ENCODE measurements at places on chromosomes 1 and 21.

GRCh38 chr1:15683345-15684039 lies 628 bp upstream of the PLEKHM2 start:
- DNase-seq: no peak

DNA sequence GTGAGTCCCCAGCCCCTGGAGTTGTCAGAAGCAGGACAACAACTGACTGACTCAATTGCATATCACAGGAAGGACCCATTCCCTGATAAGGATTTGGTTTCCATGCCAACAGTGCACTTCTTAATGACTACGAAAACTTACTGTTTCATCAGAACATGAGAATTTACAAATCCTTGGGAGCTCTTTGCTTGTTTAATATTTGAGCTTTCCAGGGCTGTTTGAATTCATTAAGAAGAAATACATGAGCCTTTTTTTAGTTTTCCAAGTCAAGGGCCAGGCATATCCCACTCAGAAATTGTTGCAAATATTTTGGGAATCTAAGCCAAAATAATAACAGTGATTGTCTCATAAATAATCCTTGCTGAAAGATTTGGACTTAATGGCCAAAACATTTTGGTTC lies 27.2 kb upstream of the COL24A1 start:
- no peak for DNase-seq

GRCh38 chr1:226864311-226864710 lies 6.1 kb upstream of the PSEN2 start:
- no peak for DNase-seq

DNA sequence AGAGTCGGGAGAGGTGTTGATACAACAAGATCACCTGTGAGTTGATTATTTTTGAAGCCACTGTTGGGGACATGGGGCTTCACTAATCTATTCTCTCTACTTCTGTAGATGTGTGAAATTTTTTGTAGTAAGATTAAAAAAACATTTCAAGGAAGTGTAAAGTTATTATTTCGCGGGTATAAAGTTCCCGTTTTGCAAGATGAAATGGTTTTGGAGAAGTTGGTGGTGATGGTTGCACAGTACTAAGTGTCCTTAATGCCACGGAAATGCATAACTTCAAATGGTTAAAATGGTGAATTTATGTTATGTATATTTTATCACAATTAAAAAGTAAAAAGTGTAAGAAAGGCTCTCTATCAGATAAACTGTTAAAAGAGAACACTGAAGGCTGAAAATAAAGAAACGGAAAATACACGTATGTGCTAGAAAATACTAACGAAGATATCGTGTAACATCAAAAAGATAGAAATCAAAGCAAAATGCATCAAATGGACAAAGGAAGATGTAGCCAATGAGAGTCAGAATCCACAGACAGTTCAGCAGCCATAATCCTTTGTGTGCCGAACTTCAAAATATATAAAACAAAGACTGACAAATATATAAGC lies 2.9 kb upstream of the ITGB2 start:
- DNase-seq: no peak

DNA sequence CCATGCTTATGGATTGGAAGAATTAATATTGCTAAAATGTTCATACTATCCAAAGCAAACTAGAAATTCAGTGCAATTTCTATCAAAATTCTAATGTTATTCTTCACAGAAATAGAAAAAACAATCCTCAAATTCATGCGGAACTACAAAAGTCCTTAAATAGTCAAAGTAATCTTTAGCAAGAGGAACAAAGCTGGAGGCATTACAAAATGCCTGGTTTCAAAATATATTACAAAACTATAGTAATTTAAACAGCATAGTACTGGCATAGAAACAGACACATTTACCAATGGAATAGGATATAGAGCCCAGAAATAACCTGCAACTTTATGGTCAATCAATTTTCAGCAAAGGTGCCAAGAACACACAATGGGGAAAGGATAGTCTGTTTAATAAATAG lies 3.8 kb downstream of the CTSS start:
- no peak for DNase-seq

DNA sequence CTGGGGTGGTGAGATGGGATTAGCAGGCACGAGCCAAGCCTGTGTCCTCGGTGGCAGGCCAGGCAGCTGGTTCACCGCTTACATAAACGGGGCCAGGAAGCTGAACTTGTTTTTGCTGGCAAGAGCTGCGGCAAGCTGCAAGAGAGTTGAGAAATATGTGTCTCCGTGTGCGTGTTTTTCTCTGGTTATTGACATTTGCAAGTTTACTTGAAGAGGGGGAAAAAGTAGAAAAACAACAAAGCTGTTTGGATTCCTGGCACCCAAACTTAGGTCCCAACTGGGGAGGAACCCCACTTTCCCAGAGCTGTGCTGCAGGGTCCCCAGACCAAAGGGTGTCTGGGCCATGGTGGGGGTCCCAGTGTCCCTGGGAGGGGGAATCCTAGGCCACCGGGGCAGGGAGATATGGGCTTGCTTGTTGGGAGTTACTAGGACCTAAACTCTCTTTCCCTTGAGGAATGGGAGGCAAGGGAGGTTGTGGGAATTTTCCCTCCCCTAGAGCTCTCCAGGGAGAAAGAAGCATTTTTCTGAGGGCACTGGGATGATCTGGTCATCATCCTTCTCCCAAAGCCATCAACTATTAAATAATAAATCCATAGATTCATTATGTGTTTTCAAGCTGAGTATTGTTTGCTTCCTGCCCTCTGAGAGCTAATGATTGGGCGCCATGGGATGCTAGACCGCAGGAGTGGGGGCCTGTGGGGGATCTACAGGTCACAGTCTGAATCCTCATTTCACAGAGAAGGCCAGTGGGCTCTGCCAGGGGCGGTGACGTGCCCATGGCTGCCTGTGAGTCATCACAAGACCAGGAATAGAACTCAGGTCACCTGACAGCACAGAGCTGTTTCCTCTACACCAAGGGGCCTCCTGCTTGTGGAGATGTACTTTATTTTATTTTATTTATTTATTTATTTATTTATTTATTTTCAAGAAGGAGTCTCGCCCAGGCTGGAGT lies 14.8 kb downstream of the IL6R start:
- DNase-seq: peak; percentile 91

All from EH (cell line).